Stimulated activated CD4-positive, alpha-beta T cell treated with anti-CD3 and anti-CD28 coated beads, Interleukin-1b, Interleukin-23, amount 100 ng/mL, for 1 hour (primary cell): ENCODE measurements at places on chromosomes 16 and 17.

DNA sequence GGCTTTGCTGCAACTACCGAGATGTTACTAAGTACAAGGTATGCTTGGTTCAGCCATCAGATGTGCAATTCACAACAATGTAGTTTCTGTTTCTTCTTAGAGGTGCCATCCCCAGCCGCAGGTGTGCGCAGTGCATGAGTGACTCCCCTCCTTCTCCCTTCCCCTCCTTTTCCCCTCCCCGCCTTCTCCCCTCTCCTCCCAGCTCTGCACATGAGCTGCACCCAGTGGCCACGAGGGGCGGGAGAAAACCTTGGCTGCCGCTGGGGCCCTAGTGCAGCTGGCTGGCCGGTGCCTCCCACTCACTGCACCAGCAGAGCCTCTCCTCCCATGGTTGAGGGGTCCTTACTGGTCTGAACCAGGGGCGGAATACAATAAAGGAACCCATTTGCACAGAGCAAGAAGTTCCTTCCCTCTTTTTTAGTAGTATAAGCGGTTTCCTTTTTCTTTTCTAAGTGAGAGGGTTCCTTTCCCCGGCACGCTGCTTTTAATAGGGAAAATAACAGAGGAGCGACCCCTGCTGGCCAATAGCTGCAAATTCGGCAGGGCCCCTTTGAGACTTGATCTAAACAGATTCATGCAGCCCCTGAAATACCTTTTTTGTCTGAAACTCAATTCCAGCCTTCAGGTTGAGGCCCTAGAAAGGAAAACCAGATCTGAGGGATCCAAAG lies 7.8 kb upstream of the CCL15 start:
- DNase-seq = no peak

DNA sequence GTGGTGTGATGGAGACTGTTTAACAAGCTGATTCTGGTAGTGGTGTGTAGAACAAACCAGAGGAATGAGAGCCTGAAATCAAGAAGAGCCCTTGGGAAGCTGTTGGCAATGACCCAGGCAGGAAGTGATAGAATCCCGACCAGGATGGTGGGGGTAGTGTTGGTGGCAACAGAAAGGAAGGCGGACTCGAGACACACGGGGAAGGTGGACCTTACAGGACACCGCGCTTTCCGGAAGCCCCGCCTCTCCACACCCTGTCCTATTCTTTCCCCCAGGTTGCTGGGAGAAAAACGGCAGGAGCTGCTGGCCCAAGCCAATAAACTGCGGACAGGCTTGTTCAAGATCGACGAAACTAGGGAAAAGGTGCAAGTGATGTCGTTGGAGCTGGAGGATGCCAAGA lies 30.0 kb upstream of the KDM6B start:
- no peak for DNase-seq

GRCh38 chr17:61345825-61346666 lies 53.6 kb upstream of the TBX2 start:
- DNase-seq = no peak

DNA sequence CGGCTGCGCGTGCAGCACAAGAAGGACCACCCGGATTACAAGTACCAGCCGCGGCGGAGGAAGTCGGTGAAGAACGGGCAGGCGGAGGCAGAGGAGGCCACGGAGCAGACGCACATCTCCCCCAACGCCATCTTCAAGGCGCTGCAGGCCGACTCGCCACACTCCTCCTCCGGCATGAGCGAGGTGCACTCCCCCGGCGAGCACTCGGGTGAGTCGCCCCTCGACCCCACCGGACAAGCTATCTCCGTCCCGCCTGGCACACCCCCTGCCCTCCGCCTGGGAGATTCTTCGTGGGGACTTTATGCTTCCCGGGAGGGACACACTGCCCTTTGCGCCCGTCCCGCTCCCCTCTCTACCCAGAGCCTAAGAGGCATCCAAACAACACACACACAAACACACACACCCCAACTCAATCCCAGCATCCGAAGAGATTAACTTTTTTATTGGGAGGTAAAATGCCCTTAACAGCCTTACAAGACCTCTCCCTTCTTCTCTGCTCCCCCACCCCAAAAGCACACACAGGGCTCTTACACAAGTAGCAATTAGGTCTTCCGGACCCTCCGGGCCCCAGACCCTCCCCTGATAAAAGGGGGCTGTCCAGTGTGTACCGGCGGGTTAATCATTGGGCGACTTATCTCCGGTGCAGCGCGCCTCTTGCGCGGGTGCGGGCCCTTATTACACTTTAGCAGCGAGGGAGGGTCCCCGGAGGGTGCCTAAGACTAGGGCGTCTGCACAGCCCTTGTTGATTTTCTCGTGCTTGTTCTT lies 2.1 kb downstream of the SOX9 start:
- no peak for DNase-seq

GRCh38 chr17:41583137-41584127 lies 3.3 kb downstream of the KRT14 start:
- DNase-seq = no peak

GRCh38 chr17:42655528-42655927 lies 3.6 kb upstream of the TUBG2 start:
- DNase-seq = no peak

DNA sequence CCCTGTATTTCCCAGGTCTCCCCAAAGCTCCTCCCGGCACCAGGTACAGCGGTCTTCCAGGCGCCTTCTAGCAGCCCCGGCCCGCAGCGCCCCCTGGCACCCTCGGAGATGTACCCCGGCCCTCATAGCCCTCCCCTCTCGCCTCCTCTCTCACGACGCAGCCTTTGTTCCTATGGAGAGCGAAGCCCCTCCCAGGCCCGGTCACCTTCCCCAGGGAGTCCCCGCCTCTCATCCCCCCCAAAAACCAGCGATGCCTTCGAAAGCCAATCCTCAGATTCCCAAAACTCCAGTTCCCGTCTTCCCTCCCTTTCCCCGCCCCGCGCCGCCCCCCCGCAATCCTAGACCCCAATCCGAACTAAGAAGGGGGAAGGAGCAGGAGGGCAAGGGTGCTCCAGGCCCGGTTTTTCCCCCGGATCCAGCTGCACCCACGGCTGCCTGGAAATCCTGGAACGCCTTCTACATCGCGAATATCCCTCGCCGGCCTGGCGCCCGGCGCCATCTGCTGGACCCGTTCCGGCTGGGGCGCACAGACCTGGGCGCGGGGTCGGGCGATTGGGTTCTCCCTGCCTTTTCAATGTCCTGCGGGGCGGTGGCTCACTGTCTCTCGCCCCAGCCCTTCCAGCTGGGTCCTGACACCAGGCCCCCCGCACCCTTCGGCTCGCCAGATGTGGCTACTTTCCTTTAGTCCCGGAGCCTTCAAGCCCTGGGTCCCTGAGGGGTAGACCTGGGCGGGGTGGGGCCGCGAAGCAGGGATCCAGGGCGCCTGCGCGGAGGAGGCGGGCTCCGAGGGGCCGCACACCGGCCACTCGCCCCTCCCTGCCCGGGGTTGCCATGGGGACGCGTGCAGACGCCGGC lies at the start of gene DNAH2:
Gene DNAH2 (plus strand): TSS at position 844 of the 855 bp plus-strand sequence. CDS start 1,991 bp downstream, outside the sequence.
- no peak for DNase-seq

- no peak for DNase-seq
These were observed 185.8 kb downstream of the PHKB start for GRCh38 chr16:47646914-47647313.

DNA sequence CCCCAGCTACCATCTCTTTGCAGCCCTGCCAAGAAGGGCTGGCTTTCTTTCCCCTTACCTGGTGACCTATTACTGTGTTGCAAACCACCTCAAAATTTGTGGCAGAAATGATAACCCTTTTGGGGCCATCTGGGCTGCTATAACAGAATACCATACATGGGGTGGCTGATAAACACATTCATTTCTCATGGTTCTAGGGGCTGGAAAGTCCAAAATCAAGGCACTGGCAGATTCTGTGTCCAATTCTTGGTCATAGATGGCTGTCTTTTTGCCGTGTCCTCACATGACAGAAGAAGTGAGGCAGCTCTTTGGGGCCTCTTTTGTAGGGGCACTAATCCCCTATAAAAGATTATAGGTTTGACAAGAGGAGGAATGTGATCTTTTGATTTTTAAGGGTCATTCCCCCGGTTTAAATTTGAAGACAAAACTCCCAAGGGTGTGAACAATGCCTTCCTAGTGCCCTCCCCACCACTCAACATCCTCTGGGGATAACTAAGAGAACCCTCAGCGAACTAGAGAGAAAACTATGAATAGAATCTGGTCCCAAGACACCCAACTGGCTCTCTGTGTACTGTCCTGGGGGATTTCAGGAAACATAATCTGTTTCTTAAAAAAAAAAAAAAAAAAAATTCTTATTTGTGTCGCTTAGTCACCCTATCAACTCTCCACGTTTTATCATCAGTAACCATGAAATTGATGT lies 1.7 kb upstream of the METTL22 start:
- no peak for DNase-seq

- no peak for DNase-seq
These were observed 91.9 kb downstream of the ABCC1 start for GRCh38 chr16:16041196-16041892.

- no peak for DNase-seq
These were observed 348.9 kb upstream of the ASIC2 start for GRCh38 chr17:33642002-33642401.

DNA sequence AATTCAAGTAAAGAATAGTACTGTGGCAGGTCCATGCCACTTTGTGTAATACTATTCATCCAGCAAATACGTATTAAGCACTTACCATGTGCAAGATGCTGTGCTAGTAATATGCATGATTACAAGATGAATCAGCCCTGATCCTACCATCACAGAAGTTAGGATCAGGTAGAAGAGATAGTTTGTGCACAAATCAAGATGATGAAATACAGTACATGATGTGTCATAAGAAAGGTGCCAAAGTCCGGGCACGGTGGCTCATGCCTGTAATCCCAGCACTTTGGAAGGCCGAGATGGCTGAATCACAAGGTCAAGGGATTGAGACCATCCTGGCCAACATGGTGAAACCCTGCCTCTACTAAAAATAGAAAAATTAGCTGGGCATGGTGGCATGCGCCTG lies 10.9 kb downstream of the COG4 start:
- DNase-seq = no peak

DNA sequence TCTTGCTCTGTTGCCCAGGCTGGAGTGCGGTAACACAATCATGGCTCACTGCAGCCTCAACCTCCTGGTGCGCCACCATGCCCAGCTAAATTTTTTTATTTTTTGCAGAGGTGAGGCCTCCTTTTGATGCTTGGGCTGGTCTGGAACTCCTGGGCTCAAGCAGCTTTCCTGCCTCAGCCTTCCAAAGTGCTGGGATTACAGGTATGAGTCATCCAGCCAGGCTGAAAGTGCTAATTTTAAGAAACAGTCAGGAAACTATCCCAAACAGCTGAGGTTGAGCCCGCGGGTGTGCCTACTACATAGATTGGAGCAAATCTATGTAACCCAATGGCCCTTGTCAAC lies 738 bp upstream of the XPO6 start:
- no peak for DNase-seq

DNA sequence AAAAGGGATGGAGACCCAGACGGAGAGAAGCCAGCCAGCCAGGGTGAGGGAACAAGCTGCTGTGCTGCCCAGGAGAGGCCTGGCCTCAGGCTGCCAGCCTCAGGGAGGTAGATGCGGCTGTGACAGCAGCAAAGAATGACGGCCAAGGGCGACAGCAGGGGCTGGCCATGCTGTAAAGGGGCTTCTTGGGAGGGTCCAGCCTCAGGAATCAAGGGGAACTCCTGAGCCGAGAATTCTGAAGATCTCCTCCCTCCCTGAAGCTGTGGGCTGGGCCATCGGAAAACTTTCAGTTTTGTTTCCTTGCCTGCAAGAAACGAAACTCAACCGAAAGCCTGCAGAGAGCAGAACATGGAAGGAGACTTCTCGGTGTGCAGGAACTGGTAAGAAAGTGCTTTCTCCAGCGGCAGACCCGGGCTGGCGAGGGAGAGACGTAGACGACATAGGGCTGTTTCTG lies at the start of gene XAF1:
Gene XAF1 (plus strand): TSS at position 316 of the 454 bp plus-strand sequence. CDS start 33 bp downstream, at position 349.
- DNase-seq = no peak

DNA sequence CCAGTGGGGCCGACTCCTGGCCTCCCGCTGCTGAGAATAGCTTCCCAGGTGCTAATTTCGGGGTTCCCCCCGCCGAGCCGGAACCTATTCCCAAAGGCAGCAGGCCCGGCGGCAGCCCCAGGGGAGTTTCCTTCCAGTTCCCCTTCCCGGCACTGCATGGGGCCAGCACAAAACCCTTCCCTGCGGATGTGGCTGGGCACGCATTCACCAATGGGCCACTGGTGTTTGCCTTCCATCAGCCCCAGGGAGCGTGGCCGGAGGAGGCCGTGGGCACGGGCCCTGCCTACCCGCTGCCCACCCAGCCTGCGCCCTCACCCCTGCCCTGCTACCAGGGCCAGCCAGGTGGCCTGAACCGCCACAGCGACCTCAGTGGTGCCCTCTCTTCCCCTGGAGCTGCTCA lies 24.9 kb upstream of the ZFPM1 start:
- DNase-seq = no peak

DNA sequence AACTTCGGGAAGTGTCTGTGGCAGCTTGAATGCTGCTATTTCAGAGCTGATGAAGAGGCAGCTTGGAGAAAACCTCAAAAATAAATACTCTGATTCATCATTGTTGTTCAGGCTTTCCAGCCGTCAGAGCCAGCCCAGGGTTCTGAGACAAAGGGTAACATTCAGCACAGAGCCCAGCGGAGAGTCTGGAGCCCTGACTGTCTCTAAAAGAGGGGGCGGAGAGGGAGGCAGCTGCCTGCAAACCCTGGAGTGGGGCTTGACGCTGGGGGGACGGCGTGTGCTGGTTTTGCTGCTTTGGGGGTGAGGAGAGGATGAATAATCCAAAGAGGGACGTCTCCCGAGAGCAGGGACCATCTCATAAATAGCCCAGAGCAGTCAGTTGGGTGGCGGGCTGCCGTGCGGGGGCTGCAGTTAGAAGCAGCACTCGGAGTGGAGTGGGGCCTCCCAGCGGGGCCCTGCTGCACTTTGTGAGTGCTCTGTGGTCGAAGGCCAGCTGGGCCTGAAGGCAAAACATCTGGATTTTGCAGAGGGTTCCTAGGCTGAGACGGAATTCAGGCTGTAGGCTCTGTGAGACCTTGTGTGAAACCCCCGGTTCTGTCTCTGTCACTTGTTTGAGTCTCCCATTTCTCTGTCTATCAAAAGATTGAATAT lies 237.8 kb downstream of the PRKCA start:
- no peak for DNase-seq
